Mesenteric fat pad (tissue), 1 donor: ENCODE measurements at places on chromosomes 1 and 21. TPM values are rescaled to one million over a fixed set of nuclear protein-coding genes. Genes with fewer than 3 reads are reported as not detected.
A peak's percentile ranks its signal among the peaks of the same experiment; 100 is the strongest.

Gene NEXN
- total RNA-seq: 15.4 TPM

Gene CLCA4
- total RNA-seq: not detected

Gene TNFSF18
- total RNA-seq: not detected

Gene PTGFRN
- total RNA-seq: 24.0 TPM

Gene YY1AP1
- 62.5 TPM for total RNA-seq

Gene SPRR2G
- total RNA-seq: not detected

DNA sequence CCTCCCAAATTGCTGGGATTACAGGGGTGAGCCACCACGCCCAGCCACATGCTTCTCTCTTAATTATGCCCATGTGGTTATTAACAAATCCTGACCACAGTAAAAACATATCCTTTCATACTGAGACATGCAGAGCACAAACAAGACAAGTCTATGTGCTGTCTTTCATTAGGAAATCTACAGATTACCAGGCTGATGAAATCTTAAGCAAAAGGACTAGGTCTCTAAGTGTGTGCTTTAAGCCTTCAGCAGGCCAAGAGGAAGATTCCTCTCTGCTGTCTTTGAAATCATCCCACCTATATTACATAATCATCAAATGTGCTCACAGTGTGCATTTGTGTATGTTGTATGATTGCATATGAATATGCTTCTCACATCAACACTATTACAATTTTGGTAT, 419.3 kb downstream of the KCTD3 start:
- DNase-seq: no peak

GRCh38 chr1:13543451-13544220, 29.8 kb upstream of the LRRC38 start:
- DNase-seq: no peak

DNA sequence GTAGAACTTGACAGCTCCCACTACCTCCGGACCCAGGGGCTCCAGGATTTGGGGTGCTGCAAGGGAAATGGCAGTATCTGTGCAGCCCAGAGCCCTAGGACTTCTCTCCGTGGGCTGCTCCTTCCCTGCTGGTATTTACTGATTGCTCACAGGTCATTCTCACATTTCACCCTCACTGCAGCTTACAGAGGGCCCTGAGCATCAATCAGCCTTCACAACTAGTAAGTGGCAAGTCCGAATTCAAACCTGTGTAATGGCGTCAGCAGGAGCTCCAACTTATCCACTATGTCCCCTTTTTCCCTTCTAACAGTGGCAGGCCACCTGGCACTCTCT, 32.4 kb downstream of the PIK3C2B start:
- DNase-seq: no peak

GRCh38 chr21:30717105-30717504, 1.5 kb downstream of the KRTAP21-3 start:
- DNase-seq: no peak

DNA sequence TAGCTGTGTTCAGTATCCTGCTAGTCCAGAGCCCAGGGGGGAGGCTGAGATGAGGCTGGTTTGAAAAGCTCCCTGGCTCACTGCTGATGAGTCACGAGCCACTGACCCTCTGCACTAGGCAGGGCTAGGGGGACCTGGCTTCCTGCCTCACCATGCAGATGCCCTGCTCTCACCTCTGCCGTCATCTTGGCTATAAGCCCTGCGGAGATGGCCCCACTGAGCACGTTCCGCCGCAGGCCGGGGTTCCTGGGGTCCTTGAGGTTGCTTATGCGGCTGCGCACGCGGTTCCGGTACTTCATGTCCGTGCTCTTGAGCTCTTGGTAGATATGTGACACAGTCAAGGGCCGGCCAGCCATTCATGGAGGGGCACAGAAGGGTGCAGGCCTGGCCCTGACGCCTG, 24.1 kb upstream of the ZNF436 start:
- DNase-seq: peak; percentile 90

GRCh38 chr1:236492378-236492777, 31.4 kb upstream of the LGALS8 start:
- no peak for DNase-seq
